Left lung (tissue), 14 donors: ENCODE measurements at places on chromosomes 4 and X. TPM values are rescaled to one million over a fixed set of nuclear protein-coding genes. Genes with fewer than 3 reads are reported as not detected.

- DNase-seq: no peak
Measured at GRCh38 chrX:74249963-74250362, 54.0 kb upstream of the ZCCHC13 start.

- DNase-seq: no peak
Measured at GRCh38 chr4:91099666-91100065, 972.5 kb downstream of the CCSER1 start.

DNA sequence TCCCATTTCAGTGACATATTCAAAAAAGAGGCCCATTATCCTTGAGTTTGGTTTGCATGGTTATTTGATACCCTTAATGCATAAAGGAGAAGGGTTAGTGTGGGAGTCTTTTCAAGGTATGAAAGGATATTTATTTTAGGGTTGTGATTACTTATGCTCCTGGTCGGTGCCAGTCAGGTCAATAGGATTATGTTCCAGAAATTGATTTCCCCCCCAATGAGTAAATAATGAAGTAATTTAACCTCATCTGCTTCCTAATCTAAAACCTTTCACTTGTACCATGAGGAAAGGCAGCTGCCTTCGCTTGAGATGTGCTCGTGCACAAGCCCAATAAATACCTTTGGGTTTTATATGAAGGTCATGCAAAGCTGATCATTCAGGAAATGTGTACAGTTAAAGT lies 55.0 kb upstream of the NR0B1 start:
- no peak for DNase-seq

GRCh38 chr4:8350352-8350751 lies 80.8 kb downstream of the HTRA3 start:
- no peak for DNase-seq

DNA sequence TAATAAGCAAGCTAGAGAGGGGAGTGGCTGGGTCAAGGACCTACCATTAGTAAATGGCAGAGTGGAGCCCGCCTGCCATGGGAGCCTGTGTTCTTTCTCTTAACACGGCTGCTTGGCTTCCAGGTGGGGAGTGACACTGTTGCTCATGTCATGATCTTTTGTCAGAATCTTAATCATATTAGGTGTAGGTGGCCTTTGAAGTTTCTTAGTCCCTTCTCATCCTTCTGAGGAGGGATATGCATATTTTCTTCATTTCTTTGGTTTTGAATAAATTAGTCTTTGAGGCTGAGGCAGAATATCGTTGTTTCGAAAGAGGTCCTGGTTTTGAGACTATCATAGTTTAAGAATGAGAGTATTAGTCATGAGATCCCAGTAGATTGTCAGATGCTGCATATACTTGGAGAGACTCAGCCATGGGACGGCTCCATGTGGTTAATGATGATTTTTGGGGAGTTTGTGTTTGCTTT lies 28.9 kb downstream of the SNX25 start:
- no peak for DNase-seq

GRCh38 chr4:141801558-141801957 lies 165.2 kb downstream of the IL15 start:
- DNase-seq: no peak

GRCh38 chr4:8542776-8543525 lies 37.2 kb upstream of the GPR78 start:
- DNase-seq: no peak

DNA sequence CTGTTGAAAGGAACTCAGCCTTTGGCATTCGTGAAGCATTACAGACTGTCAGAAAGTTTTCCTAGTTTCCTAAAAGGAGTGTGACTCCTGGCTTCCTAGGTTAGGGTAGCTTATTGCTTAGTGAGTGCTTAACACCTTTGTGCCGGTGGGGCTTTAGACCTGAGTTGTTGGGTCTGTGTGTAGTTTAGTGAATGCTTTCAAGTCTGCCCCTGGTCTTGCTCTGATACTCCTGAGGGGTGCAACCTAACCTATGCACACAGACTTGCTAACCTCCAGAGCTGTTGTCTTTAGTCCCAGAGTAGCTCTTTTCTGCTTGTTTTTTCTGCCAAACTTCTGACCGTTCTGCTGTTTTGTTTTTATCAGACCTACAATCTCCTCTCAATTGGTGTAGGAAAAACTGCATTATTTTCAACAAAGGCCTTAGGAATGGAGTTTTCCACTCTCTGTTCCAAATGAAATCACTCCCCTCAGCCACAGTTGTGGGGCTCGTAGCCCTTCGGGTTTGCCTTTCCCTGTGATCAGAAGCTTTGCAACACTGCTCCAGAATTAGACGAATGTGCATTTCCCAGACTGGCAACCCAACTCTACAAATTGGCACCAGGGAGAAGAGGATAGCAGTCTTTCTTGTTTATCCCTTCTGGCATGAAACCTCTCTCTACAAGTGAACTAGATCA lies 1399.1 kb upstream of the PCDH7 start:
- no peak for DNase-seq

UBA1 gene
- total RNA-seq: 202 TPM

GPRIN3 gene
- 9.4 TPM for total RNA-seq

SLC6A14 gene
- total RNA-seq: 70.8 TPM

ASMT gene
- total RNA-seq: not detected

ADGRL3 gene
- 8.0 TPM for total RNA-seq
